ENCODE measurements at places on chromosomes 4 and X.

GRCh38 chr4:23706972-23707651, 182.7 kb downstream of the PPARGC1A start:
- no peak for DNase-seq

DNA sequence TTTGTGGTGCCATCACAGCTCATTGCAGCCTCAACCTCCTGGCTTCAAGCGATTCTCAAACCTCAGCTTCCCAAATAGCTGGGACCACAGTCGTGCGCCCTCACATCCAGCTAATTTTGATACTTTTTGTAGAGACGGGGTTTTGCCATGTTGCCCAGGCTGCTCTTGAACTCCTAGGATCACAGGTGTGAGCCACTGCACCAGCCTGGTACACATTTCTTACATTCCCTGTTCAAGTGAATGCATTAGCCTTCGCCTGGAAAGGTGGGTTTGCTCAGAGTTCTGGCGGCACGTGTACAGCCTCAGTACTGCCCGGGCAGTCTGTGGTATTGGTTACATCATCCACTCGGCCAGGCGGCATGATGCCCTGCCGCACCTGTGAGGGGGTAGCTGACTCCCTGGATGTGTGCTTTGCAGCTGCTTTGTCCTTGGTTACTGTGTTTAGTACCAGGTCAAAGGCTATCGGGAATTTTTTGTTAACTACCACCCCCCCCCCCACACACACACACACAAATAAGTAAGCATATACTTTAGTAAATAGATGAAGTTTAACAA, 57.1 kb downstream of the TNIP2 start:
- no peak for DNase-seq

GRCh38 chr4:108622022-108622421, 1.6 kb downstream of the RPL34 start:
- no peak for DNase-seq

DNA sequence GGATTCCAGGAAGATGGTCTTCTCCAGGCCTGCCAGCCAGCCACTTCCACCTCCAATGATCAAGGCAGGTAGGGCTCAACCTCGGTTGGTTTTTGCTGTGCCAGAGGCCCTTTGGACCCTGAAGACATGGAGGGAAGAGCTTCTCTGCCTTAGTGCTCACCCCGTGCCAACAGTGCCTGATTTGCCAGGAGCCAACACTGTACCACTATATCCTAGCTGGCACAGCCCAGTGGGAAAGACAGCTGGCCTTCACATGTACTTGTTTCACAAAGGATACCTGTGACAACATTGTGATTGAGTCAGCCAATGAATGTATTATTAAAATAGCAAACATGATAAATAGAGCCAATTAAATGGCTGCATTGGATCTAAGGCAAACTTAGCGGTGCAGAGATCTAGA, 51.9 kb upstream of the PRPS1 start:
- DNase-seq = no peak

DNA sequence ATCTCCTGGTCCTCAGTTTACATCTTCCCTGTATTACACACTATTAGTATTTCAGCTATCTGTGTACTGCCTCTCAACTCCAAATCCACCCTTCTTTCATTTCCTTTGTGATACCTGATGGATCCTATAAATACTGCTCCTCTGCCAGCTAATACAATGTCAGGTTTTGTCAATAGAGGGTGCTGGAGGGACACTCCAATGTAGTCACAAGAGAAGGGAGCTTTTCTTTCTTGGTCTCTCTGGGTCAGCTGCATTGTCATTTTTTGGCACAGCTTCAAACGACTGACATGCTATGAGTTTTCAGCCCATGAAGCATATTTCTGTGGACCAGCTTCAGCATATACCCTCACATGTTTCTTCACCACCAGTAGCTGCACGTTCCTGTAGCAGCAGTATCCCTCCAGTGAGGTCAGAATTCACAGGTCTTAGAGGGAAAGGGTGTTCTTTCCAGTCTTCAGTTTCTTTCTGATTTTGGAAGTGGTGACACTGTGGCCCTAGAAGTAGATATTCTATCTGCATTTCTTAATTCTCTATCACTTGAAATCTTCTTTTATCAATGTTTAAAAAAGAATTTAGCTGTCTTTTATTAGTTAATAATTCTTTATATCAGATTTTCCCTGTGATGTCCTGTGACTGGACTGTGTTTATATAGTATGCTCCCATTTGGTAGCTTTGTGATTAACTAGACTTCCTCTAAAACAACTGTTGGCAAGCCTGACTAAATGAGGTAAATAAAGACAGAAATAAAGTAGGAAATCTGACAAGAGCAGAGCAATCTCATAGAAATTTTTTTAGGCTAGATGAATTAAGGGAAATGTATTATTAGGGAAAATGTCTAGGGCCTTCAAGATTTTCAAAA, 60.6 kb downstream of the GABRA2 start:
- no peak for DNase-seq

DNA sequence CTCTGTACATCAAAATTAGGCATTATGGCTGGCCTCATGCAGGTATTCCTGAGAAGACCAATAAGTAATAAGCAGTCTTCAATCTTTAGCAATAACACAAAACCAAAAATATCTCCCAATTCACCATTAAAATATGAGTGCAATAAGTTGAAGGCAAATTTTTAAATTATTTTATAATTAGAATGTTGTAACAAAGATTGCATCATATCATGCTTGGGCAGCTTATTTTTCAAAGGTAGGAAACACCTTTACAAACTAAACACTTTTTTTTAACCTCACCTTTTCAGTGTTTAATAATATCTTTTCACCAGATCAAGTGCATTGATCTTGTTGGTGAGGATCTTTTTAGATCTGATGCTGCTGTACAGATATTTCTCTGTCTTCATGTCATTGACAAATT, 592.9 kb upstream of the PITX2 start:
- DNase-seq = no peak

Measured in NCI-H187 (cell line).